ENCODE measurements at places on chromosomes 2 and 18.

DNA sequence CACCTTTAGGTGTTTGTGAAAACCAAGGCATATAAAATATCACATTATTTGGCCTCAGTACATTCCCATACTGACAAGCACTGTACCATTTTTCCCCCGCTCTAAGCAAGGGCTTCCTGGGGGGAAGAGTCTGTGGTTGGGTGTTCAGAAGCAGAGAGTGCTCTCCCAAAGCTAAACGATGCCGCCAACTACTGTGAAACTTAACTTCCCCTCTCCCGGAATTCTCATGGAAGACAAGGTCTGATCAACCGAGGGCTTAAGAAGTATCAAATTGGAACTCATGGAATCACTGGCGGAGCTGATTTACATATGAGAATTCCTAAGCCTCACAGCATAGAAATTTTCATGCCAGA, 433 bp upstream of the MFF start:
- no peak for DNase-seq

- DNase-seq: no peak
Observed at GRCh38 chr2:223801736-223802135, 35.6 kb downstream of the AP1S3 start.

GRCh38 chr18:79496978-79497637, 101.4 kb downstream of the NFATC1 start:
- DNase-seq: no peak

- DNase-seq: no peak
Observed at GRCh38 chr2:190677255-190677654, 28.4 kb downstream of the NAB1 start.

- DNase-seq: no peak
Observed at GRCh38 chr18:44961288-44961995, 280.8 kb downstream of the SETBP1 start.

DNA sequence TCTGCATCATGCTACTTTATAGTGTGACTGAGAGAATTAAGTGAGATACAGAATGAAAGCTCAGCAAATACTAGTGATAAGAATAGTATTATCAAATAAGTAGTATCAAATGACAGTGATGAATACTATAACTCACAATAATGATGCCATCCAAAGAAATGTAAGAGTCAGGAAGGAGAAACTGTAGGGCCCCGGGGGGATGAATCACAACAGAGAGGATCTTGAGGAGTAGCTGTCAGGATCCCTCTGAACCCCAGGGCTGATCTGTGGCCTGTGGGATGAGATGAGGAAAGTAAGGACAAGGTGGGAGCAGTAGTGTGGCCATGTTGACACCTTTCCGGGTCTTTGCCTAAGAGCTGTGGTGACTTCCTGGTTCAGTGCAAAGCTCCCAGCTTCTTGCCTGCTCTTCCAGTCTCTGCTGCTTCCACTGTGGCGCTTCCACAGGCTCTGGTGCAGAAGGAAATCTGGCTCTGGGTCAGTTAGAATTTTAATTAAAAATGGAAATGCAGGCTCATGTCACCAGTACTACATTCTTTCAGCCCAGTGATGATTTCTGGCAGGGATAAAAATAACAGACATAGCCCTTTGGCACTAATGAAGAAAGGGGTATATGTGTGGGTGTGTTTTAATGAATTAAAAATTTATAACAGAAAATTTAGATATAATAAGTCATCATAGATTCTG, 166.9 kb downstream of the MYO3B start:
- DNase-seq: no peak

DNA sequence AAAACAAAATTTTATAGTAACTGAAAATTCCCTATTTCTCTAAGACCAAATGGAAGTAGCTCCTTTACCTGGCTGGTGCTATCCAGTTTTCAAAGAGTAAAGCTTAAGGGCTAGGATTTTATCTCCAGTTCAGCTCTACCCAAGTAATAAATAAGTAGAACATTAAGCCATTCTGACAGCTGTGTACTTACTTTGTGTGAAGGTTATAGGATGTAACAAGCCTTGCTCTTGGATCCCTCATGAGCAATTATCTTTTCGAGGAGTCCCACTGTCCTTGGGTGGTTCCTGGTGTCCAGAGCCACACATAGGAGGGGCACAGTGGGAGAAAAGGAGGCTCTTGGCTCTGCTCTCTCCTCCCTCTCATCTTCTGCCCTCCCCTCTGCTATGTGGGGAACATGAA, 45.5 kb downstream of the KIF5C start:
- no peak for DNase-seq

GRCh38 chr2:147696426-147696825, 148.4 kb upstream of the ACVR2A start:
- no peak for DNase-seq
